ENCODE measurements at places on chromosomes 12 and 14.

- no peak for DNase-seq
Observed at GRCh38 chr12:113222730-113223531, 1.7 kb downstream of the TPCN1 start.

GRCh38 chr14:33219957-33220356 lies 281.3 kb downstream of the NPAS3 start:
- DNase-seq, result no peak

DNA sequence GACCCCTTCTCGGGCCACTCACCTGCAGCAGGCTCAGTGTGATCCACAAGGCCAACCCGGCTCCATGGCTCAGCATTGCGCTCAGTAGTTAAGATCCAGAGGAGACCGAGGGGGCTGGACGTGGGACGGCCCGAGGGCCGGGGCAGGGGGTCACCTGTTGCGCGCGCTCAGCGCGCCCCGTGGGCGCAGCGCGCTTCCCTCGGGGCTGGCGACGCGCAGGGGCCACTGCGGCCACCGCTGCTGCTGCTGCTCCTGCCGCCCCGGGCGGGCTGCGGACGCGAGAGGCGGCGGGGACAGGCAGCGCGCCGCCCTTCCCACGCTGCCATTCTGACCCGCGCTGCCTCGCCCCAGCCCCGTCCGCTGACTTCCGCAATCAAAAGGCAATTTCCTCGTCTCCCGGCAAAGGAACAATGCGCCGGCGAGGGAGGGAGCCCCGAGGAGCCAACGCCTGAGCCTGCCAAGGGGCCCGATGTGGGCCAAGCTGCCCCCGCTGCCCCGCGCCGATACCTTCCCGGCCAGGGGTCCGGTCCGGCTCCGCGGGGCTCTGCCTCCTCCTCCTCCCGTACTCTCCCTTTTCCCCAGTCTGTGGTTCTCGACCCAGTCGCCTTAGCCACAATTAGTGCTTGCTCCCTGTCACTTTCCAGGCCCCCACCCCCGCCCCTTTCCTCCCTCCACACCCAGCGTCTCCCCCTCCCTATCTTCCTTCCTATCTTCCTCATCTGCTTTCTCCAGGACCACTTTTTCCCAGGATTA lies 27.3 kb downstream of the PTPRB start:
- no peak for DNase-seq

DNA sequence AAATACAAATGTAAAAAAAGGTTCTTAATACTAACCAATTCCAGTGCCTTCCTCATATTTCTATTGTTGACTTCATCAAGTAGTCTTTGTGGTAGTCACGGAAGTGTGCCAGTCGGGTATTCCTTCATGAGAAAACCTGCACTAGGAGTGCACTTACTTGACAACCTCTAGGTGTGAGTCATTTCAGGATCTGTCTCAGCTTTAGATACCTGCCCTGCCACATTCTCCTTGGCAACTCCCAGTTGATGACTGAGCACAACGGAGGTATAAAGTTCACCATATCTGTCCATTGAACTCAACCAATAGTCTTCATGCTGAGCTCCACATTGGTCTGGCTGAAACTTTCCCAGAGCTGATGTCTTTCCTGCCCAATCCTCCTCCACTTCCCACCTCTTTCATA lies 215.7 kb downstream of the SYT10 start:
- DNase-seq, result no peak

DNA sequence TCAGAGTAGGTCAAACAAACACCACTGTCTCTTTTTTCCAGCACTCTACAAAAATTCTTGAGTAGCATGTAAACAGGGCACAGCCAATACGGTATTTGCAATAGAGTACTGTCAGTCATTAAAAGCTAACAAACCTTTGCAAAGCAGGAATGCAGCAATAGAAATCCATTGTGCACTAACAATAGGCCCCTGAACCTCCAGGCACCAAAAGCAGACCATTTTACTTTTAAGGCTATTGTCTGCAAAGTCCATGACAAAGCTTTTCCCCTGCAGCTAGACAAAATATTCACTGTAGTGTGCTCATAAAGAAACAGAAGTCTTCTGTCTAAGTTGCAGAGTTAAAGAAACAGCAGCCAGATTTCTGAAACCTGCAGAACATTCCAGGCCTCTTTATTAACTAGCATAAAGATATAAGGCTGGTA lies 191.9 kb downstream of the SOX5 start:
- no peak for DNase-seq

DNA sequence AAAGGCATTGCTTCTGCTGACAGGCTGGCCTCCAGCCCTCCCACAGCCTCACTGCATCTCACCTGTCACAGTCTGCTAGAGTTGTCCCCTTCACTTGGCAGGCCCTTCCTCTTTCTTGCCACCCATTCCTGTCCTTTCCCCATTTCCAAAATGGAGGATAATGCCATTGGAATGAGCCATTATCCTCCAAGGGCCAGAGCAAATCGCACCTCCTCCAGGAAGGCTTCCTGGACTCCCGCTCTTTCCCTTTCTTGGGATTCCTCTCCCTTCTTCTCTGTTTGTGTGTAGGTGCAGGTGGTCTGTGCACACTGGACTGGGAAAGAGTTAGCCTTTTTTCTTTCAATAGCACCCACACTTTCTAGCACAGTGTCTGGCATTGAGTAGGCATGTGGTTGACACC lies 3.8 kb downstream of the KRT82 start:
- DNase-seq, result no peak

GRCh38 chr14:56137453-56137807 lies 19.2 kb downstream of the PELI2 start:
- no peak for DNase-seq

GRCh38 chr12:93883436-93884154 lies 206.4 kb downstream of the CRADD start:
- DNase-seq, result no peak

DNA sequence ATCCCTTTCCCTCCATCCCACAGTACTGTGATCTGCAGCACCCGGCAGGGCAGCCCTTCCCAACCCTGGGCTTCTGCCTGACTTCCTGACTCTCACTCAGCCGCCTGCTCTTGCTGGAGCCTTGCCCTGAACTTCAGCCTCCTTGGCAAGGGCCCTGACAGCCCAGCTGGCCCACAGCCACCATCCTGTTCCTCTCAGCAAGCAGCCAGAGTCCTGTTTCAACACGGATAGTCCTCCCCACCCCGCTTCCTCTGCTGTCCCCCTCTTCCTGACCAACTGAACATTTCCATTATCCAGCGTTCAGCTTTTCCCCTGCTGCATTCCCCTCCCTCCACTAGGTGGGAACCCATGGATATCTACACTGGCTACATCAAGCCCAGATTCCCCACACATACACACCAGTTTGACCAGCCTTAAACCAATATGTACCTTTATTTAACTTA lies 74.0 kb upstream of the MDM1 start:
- no peak for DNase-seq

- DNase-seq, result no peak
Observed at GRCh38 chr12:65152012-65152411, 17.4 kb upstream of the LEMD3 start.

- DNase-seq, result no peak
Observed at GRCh38 chr12:15706010-15706676, 83.0 kb downstream of the EPS8 start.

GRCh38 chr12:54708826-54709225 lies 60.7 kb upstream of the DCD start:
- DNase-seq, result no peak

- DNase-seq, result no peak
Observed at GRCh38 chr12:2794191-2794735, 507 bp upstream of the FKBP4 start.

GRCh38 chr12:125185740-125186470 lies 120.7 kb downstream of the AACS start:
- DNase-seq, result no peak

GRCh38 chr12:56933826-56934625 lies at the start of gene SDR9C7:
TSS of gene SDR9C7 (minus strand) at chr12:56934408. CDS start at chr12:56934261, 147 bp downstream.
- no peak for DNase-seq

DNA sequence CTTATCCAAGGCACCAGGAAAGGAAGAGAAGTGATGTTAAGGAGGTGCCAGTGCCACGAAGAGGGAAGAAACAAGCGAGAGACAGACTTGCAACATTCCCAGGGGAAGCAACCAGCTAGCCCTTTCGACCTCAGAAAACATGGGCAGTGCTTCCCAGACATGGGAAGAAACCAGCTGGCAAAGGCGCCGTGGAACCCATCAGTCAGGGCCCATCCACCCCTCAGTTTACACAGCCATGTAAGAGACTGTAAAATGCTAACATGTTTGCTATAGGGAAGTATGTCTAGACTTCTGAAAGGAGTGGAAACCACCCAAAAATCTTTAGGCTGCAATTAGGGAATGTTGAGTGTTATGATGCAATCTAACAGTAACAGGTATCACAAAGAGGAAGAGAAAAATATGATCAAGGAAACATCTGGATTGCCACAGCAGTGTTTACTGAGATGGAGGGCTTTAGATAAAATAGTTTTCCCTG lies 26.3 kb downstream of the ANAPC5 start:
- DNase-seq, result no peak

- no peak for DNase-seq
Observed at GRCh38 chr14:82636426-82636825, 1102.8 kb upstream of the SEL1L start.

DNA sequence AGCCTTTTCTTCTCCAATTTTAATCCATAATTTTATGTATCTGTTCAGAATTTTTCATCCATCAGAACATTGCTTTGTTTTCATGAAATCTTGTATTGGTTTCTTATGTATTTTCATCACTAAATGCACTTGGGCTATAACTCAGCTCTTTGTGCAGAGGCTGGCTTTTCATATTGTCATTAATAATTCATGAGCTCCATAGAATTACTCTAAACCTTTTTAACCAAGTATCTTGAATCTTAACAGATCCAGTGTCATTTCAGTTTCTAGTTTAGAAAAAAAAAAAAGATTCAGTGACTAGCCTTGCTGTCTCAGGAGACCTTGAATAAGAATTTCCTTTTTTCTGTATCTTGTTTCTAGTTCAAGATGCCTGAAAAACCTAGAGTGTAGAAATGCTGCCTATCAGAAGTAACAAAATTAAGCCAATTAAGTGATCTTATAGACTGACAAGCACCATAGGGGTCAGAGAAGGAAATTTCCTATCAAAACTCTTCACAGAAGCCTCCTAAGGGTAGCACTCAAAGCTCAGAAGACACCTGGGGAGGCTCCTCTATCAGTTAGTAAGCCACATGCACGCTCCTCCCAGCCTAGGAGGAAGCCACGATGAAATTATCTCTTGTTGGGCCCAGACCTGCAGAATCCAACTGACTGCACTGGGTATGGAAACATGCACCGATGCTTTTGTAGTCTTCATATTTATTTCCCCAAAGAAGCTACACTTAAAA lies 163.4 kb downstream of the KICS2 start:
- DNase-seq, result no peak

DNA sequence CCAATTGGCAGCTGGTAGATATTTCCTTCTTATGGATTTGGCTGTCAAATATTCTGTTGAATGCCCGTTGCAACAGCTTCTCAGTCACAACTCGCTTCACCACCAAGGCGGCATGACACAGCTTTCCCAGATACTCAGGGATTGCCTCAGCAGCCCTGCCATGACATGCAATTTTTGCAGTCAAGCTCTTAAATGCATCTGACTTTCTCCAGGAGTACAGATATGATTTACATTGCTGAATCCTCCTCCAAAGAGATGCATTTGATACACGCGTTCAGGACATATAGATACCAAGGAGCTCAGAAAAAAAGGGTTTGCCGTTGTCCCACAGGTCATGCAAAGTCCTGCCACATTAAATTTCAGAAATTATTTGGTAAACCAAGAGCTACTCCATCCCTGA lies 6.5 kb downstream of the KRT5 start:
- no peak for DNase-seq

- no peak for DNase-seq
Observed at GRCh38 chr14:24725311-24725710, 91.3 kb upstream of the GZMB start.

GRCh38 chr12:89970722-89971121 lies 262.1 kb upstream of the ATP2B1 start:
- no peak for DNase-seq

DNA sequence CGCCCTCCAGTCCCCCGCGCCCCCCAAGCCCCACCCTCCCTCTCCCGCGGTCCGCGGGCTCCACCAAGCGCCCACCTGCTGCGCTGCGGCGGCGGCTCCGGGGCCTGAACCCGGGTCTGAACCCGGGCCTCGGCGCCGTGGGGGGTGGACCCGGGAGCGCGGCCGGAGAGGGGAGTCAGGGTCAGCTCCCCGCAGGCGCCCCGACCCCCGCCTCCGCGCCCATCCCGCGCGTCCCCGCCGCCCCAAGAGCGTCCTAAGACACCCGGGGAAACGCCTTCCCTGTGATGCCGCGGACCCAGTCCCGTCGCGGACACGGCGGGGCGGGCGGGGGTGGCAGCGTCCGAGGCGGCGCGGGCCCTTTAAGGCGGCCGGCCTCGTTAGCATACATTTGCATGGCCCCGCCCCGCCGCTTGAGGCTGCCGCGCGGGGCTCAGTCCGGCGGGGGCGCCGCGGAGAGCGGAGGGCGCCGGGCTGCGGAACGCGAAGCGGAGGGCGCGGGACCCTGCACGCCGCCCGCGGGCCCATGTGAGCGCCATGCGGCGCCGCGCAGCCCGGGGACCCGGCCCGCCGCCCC lies at the start of gene MMP17:
Gene MMP17 (plus strand): TSS at position 433 of the 574 bp plus-strand sequence. CDS start 102 bp downstream, at position 535.
- DNase-seq, result no peak

DNA sequence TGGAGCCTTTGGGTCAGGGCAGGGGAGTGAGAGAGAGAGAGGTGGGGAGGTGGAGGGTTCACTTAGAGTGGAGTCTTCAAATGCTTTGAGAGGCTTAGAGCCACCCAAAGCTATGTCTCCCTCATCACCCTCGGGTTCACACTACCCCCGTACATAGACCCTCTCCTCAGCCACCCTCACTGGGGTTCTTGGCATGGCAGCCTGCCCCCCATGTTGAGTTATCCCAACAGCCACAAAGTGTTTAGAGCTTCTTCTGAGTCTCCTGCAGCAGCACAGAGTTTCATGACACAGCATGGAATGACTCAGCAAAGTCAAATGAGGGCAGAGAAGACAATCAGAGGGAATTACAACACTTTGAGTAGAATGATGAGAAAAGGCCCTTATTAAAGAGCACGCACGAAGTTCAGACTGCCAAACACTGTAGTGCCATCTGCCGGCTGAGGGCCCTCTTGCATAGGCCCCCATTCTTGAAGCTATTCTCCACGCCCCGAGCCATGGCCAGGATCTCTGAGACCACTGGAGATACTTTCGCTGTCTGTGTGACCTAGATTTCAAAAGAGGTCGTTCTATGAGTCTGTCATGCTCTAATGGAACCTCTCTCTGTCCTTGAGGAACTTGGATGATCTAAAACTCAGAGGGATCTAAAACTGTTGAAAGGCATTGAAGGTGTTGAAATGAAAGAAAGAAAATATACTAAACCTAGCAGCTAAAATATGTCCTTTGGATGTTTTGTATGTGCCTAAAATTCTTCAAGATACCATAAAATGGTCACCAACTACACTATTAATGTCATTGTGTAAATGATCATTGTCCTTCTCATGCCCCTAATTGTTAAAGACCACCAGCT lies 221.9 kb downstream of the PELI2 start:
- peak; percentile 25 for DNase-seq

- no peak for DNase-seq
Observed at GRCh38 chr12:5188472-5188871, 144.8 kb downstream of the KCNA5 start.
